ENCODE measurements at places on chromosomes 2 and 18.

DNA sequence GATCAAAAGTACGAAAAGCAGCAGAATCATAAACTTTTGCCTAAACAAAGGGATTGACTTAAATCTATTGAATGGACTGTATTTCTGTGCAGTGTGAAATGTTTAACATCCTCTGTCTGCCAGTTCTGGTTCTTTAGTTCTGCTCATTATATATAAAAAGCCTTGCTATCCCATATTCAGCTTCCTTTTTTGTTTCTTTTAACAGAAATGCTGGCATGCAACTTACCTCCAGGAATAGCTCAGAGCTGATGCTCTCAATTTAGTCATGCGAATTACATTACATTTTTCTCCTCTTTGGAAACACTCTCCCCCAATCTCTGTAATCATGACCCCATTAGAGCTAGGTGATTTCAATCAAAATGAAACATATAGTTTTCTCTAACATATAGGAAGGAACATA, 73.6 kb downstream of the SPHKAP start:
- DNase-seq = no peak

- no peak for DNase-seq
These were observed 40.0 kb upstream of the SULT1C3 start for GRCh38 chr2:108199726-108200125.

- DNase-seq = no peak
These were observed 100.8 kb downstream of the GPR39 start for GRCh38 chr2:132517386-132517785.

DNA sequence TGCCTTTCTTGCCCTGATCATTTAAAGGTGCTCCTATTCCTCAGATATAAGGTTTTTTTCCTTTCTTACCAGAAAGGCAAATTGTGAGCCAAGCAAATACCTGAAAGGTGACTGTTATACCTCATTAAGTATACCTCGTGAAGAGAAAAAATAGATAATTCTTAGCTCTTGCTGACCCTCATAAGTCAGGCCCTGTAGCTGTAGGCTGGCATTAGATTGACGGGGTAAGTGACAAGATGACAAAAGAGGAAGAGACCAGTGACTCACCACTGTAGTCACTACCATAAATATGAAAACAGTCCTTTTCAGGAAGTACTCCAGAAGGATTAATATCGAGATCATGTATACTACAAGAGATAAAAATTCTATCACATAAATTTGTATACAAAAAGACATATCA, 104.6 kb downstream of the PTPN4 start:
- peak; percentile 4 for DNase-seq

GRCh38 chr2:44897406-44897805, 44.1 kb upstream of the SIX3 start:
- no peak for DNase-seq

GRCh38 chr2:109532728-109533076, 81.1 kb downstream of the SEPTIN10 start:
- DNase-seq = no peak

DNA sequence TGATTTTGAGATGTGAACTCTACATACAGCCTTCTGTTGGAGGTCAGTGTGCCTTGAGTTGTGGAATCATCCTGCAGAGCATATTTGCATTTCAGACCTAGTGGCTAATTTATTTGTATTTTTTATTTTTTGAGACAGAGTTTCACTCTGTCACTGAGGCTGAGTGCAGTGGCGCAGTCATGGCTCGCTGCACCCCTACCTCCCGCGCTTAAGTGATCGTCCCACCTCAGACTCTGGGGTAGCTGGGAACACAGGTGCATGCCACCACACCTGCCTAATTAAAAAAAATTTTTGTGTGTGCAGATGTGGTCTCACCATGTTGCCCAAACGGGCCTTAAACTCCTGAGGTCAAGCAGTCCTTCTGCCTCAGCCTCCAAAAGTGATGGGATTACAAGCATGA, 104.4 kb downstream of the ASXL3 start:
- no peak for DNase-seq

GRCh38 chr2:70777450-70777849, 9.4 kb upstream of the ADD2 start:
- peak; percentile 24 for DNase-seq

- DNase-seq = peak; percentile 41
These were observed 13.0 kb downstream of the ANTXR1 start for GRCh38 chr2:69026026-69026425.

- DNase-seq = peak; percentile 46
These were observed 36.7 kb downstream of the SLC9A4 start for GRCh38 chr2:102509749-102510148.

DNA sequence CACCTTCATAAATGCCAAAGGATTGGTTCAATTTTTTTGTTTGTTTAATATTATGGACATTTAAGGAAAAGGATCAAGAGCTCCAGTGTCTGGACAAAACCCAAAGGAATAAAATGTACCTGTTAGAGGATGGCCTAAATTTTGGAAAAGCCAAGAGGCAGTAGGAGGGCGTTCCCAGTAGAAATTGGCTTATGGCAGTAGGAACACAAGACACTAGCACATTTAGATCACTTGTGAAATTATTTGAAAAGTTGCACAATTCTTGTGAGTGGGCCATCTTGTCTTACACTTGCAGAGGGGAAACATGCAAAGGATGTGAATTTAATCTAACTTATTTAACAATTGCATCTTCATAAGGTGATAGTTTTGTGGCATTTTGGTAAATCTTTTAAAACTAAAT, 3.2 kb downstream of the BZW1 start:
- DNase-seq = no peak

DNA sequence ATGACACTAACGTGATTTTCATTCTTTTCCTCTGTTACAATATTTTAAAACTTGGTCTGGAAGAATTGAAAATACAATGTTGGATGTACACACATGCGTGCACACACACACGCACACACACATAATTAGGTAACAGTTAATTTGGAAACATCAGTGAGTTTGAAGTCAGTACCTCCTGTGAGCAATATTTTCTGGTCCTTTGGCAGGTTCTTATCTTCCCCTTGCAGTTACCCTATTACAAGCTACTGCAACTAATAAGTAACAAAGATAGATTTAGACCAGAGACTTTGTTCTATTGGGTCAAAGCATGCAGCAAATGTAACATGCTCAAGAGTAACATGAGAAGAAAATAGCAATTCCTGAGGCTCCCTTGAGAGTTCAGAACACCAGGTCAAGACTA, 73.3 kb downstream of the ZNF385B start:
- DNase-seq = no peak

- DNase-seq = no peak
These were observed 469.8 kb upstream of the ZEB2 start for GRCh38 chr2:144989579-144990270.

- DNase-seq = peak; percentile 45
These were observed 817 bp downstream of the DSC2 start for GRCh38 chr18:31101183-31102024.

DNA sequence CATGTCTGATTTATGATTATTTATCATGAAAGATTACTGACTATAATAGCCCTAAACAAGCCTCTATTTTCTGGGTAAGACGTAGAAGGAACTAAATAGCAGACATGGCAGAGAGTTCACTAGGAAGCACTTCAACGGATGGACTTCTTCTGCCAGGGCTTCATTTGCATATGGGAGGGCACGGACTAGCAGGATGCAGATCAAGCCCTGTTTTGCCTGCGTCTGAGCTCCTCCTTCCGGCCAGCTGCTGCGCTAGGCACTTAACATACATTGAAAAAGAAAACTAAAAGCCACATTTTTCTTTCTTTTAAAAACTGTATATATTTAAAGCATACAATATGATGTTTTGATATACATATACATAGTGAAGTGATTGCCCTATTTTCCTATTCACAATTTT, 340.0 kb upstream of the MEX3C start:
- no peak for DNase-seq

GRCh38 chr2:162795312-162795711, 43.3 kb downstream of the KCNH7 start:
- DNase-seq = no peak

GRCh38 chr2:220892018-220892634, 680.0 kb downstream of the EPHA4 start:
- peak; percentile 9 for DNase-seq

DNA sequence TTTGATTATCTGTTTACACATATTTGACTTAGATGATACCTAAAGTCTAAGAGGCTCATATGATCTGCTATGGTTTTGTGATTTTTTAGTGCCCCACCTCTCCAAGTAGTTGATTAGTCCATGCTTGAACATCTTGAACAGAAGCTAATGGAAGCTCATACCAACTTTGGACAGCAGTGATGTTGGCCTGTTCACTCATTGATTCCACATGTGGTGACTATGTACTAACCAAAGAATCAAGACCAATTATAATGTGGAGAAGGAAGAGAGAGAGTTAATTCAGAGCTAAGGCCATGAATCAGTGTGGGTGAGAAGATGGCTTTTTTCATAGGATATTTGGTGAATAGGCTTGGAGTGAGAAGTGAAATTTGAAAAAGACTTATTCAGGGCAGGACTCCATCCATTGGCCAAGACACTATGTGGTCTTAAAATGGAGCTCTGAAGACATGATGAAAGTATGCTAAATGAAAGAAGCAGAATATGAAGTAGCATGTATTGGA, 178.3 kb upstream of the TWIST2 start:
- DNase-seq = no peak

- no peak for DNase-seq
These were observed 130.0 kb downstream of the ARL4C start for GRCh38 chr2:234366891-234367290.

- DNase-seq = no peak
These were observed 234.6 kb upstream of the SIX3 start for GRCh38 chr2:44706681-44707553.

DNA sequence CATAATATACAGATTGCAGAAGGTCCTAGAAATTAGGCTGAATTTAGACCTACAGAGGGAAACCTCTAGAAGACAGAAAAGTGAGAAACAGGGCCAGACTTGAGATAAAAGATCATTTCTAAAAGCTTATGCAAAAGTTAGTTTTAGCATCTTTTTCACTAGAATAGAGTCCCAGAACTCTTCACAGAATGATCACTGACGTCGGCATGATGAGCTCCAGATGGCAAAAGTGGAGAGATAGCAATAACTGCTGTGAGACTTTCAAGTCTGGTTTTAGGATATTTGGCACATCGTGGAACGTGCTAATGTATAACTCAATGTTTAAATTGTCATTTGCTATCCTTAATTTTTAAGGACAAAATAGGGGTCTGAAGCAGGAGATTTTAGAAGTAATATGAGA, 1050.7 kb upstream of the CELF4 start:
- no peak for DNase-seq

- DNase-seq = no peak
These were observed 46.2 kb downstream of the PKP4 start for GRCh38 chr2:158502974-158503373.

DNA sequence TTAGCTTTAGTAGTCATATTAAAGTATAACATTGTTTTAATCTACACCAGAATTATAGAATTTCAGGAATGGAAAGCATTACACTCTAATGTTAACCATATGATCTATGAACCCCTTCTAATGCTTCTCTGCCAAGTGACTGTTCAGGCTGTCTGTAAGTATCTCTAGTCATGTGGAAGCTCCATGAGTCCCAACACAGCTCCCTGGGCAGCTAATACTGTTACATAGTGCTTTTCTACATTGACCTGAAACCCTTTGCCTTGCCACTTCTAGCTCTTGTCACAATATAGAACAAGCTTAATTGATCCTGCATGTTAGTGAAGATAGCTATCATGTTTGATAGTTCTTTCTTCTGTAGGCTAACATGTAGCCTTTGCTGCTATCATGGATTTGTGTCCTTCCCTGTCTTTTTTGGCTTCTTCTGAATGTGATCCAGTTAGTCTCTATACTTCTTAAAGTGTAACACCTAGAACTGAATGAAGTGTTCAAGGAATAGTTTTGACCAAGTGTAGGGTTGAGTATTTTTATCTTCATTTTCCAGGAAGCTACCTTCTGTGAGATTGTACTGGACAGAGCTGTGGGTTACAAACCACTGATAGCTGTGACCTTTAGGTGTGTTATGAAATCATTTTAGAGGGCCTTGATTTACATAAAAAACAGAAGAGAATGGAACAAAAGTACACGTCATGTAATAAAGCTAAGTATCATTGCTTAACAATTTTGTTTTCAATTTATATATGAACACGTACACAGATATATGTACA, 23.7 kb downstream of the BABAM2 start:
- DNase-seq = no peak

DNA sequence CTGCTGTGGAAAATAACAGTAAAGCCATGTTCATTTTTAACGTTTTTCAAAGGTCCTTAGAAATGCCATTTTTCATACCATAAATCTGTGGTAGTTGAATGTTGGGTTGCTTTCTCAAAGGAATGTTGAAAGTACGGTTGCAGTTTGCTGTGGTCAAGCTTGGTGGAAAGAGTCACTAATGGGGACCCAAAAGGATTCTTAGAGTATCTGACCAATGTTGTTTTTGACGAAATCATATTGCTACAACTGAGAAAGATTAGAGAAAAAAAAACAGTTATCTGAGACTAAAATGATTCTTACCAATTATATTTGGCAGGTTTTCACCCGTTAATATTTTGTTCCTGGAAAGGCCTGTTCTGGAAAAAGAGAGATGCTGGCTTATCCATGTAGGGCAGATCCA, 439.5 kb upstream of the ETAA1 start:
- no peak for DNase-seq

DNA sequence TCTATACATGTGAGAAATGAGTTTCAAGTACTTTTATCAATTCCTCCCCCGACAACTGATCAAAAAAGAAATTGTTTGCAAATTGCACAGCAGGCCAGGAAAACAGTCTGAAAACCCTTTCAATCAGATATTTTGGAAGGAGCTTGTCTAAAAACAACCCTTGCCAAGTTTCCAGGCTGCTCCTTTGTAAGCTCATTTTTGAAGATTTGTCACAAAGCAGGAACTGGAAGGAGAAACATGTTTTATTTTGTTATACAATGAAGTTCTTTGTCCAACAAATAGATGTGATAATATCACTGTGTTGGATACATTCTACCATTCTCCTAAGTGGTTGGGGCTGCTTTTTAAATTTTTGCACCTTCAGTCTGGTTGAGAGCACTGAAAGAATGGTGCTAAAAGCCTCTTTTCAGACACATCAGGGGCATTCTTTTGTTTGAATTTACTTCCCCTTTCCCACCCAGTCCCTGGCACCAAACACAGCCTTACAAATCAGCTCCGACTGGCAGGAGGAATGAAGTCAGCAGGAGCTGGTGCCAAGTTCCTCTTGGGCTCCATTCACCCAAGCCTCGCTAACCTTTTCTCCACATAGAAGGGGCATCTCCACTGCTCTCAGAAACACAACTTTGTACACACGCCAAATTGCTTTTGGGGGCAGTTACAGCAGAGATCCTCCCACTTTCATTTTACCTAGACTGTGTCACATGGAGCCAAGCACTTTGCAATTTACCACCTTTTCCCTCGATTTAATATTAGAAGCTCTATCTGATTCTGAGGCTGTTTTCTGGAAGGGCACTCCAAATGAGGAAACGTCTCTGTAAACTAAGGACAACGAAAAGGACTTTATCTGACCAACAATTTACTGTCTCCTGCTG, 88.0 kb downstream of the C1D start:
- DNase-seq = peak; percentile 54

Data from Daoy (cell line).